ENCODE measurements at places on chromosomes 2 and 18.

GRCh38 chr2:196376984-196377877, 205.9 kb upstream of the STK17B start:
- no peaks in the 10 kb centered on the region for H3K4me1 ChIP-seq
- H3K27ac ChIP-seq, result no peak overlapping the region
- H3K36me3 ChIP-seq, result no peaks in the 10 kb centered on the region
- H3K4me3 ChIP-seq, result no peak overlapping the region

DNA sequence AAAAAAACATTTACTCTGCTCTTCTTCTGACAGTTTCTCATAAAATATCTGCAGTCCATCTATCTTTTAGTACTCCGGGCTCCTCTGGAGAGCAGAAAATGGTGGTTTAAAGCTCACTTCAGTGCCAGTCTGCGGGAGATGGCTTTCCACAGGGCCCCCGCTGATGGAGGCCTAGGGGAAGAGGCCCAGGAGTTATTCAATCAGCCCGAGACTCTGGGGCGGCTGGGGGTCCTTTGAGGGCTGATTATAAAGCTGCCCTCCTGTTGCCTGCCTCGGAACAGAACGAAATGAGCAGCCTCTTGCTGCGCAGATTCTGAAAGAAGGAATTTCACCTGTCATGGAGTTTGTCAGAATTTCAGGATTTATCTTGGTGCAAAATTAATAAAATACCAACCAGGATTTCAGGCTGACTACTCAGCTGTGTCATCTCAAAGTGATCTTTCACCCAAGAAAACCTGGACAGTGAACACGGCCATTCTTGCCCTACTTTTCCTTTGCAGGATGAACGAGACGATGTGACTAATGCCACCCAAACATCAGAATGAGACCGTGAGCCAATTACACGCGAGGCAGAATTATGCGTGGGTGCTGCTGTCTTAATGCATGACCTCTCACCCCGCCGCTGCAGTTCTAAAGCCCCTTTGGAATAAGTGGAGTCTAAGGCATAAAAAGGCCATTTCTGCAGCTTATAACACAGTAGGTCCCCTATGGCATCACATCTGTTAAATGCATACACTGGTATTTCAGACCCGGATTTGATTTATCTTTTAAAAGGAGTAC, 273.8 kb downstream of the ZNF521 start:
- H3K4me3 ChIP-seq, result no peak overlapping the region
- no peak overlapping the region for H3K27ac ChIP-seq
- H3K36me3 ChIP-seq, result no peaks in the 10 kb centered on the region
- H3K4me1 ChIP-seq, result no peaks in the 10 kb centered on the region
- DNase-seq, result no peak

DNA sequence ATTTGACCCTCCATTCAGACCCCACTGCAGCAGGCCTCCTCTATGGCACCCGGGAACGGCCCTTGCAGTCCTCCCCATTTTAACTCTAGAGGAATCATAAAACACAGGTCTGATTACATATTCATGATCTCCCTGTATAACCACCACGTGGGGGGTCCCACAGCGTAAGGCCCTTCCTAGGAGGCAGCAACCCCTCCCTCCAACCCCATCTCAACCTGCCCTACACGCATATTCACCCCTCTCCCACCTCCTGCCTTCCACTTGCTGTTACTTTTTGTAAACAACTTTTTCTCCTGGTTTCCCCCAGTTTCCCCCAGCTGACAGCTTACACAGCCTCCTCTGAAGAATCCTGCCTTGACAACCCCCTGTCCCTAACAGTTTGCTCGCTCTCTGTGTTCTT, 85.1 kb upstream of the FOXI3 start:
- no peak overlapping the region for H3K27ac ChIP-seq
- H3K4me1 ChIP-seq, result no peaks in the 10 kb centered on the region
- H3K27me3 ChIP-seq, result no peaks in the 10 kb centered on the region

GRCh38 chr18:23945416-23946079, 69.0 kb upstream of the TTC39C start:
- no peak for DNase-seq
- no peaks in the 10 kb centered on the region for H3K36me3 ChIP-seq
- H3K27ac ChIP-seq, result no peak overlapping the region
- H3K4me3 ChIP-seq, result no peak overlapping the region

DNA sequence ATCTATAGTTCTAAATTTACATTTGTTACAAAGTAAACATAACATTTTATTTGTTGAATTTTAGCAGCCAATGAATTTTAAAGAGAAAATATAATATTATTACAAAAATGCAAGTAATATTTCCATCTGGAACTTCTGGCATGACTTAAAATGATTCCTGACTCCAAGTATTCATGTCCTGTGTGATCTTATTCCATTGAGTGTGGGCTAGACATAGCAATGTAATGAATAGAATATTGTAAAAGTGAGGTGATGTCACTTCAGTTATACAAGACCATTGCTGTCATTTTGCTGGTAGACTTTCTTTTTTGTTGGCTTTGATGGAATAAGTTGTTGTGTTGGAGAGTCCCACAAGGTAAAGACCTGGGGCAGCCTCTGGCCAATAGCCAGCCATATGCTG, 912.2 kb upstream of the PIK3C3 start:
- no peak overlapping the region for H3K4me3 ChIP-seq
- no peak overlapping the region for H3K27ac ChIP-seq
- no peaks in the 10 kb centered on the region for H3K27me3 ChIP-seq
- H3K36me3 ChIP-seq, result no peaks in the 10 kb centered on the region

DNA sequence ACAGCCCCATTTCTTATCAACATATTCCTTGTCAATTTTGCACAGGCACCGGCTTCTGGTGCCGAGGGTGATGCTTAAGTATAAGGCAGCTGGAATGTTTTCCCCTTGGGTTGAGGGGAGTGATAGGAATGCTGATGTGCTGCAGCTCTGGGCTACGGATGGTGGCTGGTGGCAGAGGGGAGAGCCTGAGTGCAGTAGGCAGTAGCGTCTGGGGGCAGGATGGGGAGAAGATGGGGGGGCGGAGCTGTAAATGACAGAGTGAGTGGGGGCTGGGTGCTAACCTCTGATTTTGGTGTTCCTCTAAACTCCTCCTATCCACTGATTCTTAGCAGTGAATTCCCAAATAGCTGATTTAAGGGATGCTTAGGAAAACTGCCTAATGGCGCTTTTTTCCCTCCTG, 20.7 kb downstream of the TMEM178A start:
- H3K27ac ChIP-seq, result no peak overlapping the region
- DNase-seq, result no peak
- H3K4me1 ChIP-seq, result no peaks in the 10 kb centered on the region
- H3K27me3 ChIP-seq, result peaks cover 8% of the 10 kb centered on the region
- H3K36me3 ChIP-seq, result no peaks in the 10 kb centered on the region

DNA sequence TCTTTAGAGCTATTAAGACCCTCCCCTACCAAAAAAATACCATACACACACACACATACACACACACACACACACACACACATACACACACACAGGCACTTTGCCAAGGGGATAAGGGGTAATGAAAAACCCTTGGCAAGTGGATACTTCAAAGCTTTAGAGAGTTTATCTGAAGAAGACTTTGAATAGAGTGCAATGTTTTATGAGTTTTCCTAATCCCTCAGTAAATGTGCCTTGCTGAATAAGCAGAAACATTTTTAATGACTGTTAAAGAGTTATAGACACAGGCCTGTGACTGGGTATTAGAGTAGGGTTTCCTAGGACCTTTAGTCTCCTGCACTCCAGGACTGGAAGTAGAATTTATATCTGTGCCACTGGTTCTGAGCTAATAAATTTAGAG, 75.5 kb upstream of the CTAGE1 start:
- no peak for DNase-seq
- H3K27me3 ChIP-seq, result no peaks in the 10 kb centered on the region
- no peak overlapping the region for H3K4me3 ChIP-seq
- no peaks in the 10 kb centered on the region for H3K4me1 ChIP-seq
- H3K27ac ChIP-seq, result no peak overlapping the region
- H3K36me3 ChIP-seq, result no peaks in the 10 kb centered on the region

GRCh38 chr18:79546781-79547272, 132.8 kb upstream of the CTDP1 start:
- H3K36me3 ChIP-seq, result no peaks in the 10 kb centered on the region
- no peaks in the 10 kb centered on the region for H3K4me1 ChIP-seq
- DNase-seq, result no peak
- H3K4me3 ChIP-seq, result no peak overlapping the region
